Fibroblast of the aortic adventitia (primary cell): ENCODE measurements at places on chromosomes 3 and 15.

DNA sequence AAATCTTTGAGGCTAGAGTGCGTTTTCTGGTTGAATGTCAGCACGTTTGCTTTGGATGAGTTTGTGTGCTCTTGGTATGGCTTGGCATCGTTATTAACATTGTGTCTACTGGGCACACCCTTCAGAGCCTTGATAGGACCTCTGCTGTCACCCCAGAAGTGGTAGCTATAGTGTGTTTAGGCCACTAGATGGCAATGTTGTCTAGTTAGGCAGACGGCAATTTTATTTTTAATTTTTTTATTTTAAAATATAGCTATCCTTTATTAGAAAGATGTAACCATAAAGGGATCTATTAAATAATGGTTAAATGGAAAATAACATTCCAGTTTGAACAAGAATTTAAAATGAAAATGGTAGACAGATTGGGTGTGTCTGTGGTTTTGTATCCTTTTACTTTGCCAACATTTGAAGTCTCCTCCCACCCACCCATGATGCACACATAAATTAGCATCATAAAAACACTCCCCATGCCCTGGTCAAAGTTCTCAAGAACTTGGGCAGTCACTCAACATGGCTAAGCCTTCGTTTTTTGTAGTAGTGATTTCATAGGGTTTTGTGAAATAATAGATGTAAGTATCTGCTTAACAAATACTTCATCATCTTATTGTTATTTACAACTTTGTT, 200.7 kb downstream of the KCNH8 start:
- DNase-seq = peak; percentile 8

DNA sequence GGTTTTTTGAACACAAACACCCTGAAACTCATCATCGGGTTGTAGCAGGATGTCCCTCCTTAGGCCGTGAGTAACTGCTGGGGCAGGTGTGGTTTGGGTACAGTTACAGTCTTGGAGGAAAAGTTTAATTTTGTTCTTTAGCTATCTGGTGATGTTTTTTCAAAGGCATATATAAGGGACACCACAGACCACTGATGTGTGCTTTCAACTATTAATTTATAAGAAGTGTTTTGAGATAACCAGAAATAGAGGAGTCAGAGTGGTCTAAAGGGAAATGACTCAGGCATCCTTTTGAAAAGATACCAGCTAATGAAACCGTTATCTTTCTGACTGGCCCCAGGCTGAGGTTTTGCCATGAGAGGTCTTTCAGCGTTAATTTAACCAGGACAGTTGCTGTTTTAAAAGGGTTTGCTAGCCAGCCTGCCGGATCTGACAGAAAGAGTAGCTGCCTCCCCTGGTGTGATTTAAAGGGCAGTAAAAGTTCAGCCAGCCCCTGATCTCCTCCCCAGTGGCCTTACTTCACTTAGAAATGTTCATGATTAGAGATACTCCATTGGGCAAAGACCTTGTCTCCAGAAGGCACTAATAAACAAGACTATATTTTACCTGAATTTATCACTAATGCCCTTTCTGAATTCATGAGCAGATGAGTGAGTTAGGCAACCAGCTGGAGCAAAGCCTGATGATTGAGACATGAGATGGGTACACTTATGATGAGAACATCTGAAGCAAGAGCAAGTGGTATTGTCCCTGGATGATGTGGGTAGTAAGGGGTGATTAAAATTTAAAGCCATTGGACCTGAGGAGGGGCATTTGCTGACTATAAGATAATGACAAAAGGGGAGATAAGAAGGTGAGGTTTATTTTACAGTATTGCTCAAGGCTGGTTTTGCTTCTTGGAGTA, 482.5 kb upstream of the TBL1XR1 start:
- DNase-seq = peak; percentile 74

DNA sequence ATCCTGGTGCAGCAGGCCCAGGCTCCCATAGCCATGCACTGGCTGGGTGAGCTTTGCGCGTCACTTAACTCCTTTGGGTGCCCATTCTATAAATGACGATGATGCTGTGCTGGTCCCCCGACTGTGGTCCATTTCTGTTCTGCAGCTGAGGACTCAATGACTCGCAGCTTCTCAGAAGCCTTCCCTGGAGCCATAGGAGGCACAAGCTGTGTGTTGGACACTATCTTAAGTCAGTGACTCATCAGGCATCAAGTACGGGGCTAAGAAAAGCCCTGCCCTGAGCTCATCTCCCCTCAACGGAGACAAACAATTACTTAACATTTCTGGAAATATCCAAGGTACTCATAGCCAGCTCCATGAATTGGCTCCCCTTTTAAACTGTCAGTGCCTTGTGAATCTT, 13.8 kb upstream of the MUSTN1 start:
- DNase-seq = peak; percentile 66

GRCh38 chr3:53813229-53813628, 33.0 kb downstream of the CHDH start:
- no peak for DNase-seq

DNA sequence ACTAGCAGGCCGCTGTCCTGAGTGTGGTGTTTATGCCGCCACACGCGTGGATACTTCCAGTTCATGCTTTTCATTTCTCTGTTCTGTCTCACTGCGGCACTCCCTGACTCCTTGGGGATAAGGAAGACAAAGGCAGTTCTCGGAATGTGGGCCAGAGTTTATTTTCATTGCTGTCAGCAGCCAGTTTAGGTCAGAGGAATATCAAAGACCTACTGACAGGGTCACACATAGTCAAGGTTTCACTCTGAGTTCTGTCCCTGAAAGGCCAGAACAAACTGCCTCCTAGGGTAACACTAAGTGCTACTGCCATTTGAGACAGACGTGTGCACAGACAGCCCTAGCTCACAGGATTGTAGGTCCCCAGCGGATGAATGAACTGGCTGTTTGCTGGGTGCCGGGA, 27.3 kb upstream of the SPTBN5 start:
- peak; percentile 12 for DNase-seq

DNA sequence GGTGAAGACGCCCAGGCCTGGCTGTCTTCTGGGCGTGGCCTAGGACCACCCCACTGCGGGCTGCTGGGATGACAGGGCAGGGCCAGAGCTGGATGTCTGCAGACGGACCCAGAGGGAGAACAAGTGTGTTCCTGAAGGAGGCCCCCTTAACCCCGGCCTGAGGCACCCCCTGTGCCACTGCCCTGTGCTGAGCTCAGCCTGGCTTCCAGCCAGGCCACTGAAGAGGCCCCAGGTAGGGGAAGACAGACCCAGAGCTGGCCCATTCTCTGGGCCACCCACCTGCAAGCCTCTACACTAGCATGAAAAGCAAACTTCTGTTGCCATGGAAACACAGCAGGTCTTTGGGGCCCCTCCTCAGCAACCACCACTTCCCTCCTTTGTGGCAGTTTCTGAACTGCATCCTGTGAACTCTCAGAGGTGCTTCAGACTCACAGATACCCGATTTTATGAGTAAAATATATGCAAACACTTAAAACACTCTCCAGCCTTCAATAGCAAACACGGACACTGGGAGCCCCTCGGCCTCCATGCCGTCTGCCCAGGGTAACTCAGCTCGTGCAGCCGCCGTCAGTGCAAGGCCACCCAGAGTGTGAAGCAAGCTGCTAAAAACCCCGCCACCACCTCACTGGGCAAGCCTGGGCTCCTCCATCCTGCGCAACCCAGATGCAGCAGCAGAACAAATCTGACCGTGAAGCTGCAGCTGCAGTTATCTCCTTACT, 42.5 kb downstream of the CMTM6 start:
- no peak for DNase-seq

DNA sequence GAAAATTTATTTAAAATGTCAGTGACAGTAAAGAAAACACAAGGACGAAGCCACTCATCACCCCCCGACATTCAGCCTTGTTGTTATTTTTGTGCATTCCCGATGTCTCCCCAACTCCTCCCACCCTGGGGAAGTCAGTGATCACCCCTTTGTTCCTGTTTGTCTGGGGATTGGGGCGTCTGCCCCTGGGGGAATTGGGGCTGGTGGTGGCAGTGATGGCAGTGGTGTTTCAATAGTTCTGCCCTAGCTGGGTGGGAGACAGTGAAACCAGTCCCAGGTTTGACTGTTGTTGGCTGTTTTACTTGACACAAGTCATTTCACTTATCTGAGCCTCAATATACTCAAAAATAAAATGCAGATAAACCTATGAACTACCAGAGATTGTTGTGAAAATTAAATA, 33.5 kb downstream of the IRAK2 start:
- no peak for DNase-seq

DNA sequence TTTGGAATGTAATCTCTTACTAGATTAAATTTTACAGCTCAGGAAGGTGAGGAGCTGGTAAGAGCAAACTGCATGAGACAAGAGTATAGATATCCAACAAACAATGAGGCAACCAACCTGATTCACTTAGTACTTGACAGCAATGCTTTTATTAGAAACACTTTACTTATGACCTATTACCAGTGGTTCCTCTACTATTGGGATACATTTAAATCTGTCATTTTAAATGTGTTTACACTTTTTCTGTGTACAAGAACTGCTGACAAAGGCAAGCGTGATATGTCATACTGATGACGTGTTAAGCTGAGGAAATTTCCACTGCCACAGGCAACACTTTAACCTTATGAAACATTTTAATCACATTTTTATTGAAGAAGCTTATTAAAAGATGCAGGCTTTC, 1043.3 kb downstream of the FHIT start:
- DNase-seq = no peak
